Epithelial cell of proximal tubule (primary cell): ENCODE measurements at places on chromosomes 7 and 10. TPM values are rescaled to one million over a fixed set of nuclear protein-coding genes. Genes with fewer than 3 reads are reported as not detected.

Gene GPNMB
- 10.6 and 10.9 TPM in 2 replicates for total RNA-seq

Gene AKR1E2
- total RNA-seq: 2.0 and 2.2 TPM in 2 replicates

Gene ACHE
- total RNA-seq: 0.51 and 3.3 TPM in 2 replicates

Gene SNX10
- total RNA-seq: 18.8 and 29.0 TPM in 2 replicates

Gene FZD8
- 8.2 and 13.4 TPM in 2 replicates for total RNA-seq

GRCh38 chr7:140403878-140404564 lies at the start of gene RAB19:
Gene RAB19, plus strand, starts transcription at chr7:140404058. Its CDS starts 3,589 bp downstream, at chr7:140407647.
- DNase-seq: no peak

- no peak for DNase-seq
Measured at GRCh38 chr7:75878312-75878768, 494 bp upstream of the RHBDD2 start.

GRCh38 chr7:29593459-29593858 lies 29.8 kb downstream of the PRR15 start:
- no peak for DNase-seq

GRCh38 chr7:146096994-146097393 lies 19.6 kb upstream of the CNTNAP2 start:
- DNase-seq: no peak

- DNase-seq: peak; percentile 69
Measured at GRCh38 chr10:33010132-33011037, 52.4 kb upstream of the ITGB1 start.

DNA sequence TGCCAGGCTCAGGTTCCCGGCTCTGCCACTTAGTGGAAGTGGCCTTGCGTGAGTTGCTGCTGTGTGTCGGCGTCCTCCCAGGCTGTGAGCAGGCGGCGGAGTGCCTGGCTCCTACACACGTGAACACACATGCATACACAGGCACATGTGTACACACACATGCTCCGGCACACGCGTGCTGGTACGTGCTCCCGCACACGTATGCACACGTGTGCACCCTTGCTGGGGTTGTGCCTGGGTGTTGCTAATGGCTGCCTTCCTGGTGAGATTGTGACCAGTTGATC lies 107.6 kb downstream of the INPP5A start:
- DNase-seq: no peak
